ENCODE measurements at places on chromosomes 12 and 14.

- no peak for DNase-seq
Measured at GRCh38 chr12:115687094-115687493, 590.4 kb downstream of the MED13L start.

DNA sequence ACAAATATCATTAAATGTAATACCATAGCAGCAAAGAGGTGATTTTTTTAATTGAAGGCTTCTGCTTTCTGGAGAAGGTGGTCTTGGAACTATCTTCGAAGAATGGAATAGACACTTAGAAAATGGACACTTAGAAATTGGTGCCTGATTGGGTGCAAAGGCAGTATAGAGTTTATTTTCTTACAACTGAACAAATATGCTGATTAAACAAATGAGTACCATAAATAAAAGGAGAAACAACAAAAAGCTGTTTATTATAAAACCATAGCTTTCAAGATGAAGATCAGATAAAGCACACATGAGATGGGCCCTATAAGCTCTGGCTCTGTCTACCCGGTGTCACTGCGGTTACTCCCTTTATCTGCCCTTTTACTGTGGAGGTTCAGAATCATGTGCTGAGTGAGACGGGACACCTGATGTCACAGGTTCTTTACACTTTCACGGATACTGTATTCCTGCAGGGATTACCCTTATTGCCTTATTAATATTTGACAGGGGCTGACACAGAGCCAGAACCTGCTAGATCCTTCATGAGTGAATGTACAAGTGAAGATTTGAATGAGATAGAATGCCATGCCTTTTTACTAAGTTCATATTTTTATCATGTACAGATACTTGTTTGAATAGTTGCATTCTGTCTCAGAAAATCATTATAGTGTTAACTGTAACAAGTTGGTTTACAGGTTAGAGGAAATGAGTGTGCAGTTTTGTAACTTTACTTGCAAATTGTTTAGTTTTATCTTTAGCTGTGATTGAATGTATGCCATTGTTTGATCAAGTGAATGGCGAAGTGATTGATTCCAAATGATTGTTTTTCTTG lies 477.5 kb upstream of the RGS6 start:
- DNase-seq = no peak

DNA sequence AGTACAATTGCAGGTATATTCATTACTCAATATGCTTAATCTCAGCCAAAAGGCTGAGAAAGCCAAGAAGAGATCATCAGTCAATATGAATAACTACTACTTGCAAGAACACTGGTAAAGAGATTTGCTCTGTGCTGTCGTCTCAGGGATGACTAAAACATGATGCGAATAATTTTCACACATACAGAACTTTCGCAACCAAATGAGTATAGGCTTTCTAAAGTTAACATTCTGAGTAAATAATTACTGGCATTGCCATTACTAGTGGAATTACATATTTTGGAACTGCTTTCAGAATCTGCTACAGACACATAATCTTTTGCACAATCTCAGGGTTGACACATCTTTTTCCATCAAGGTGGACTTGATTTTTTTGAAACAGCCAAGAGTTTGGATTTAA lies 24.7 kb downstream of the NCKAP1L start:
- DNase-seq = no peak

DNA sequence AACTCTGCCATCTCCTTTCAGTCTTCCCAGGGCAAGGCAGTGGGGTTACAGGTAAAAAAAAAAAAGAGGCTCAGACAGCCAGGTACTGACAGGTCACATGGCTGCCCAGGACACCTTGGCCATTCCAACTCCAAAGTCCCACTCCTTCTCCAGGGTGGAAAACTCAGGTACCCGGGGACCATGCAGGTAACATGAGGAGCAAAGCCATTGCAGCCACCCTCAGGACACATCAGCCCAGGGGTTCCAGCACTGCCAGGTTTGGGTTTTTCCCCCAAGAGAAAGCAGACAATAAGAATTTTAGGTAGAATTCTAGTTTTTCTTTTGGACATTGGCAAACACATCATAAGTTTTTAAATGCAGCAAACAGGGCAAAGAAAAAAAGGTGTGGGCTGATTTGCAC lies 15.3 kb downstream of the FAM222A start:
- no peak for DNase-seq

GRCh38 chr14:91869556-91869955 lies 2.2 kb upstream of the TC2N start:
- DNase-seq = no peak

GRCh38 chr12:47274760-47275159 lies 195.0 kb upstream of the AMIGO2 start:
- DNase-seq = no peak

GRCh38 chr14:79842270-79842669 lies 369.0 kb downstream of the DIO2 start:
- DNase-seq = no peak

- no peak for DNase-seq
Measured at GRCh38 chr14:31843361-31844091, 233.6 kb upstream of the ARHGAP5 start.

- peak; percentile 82 for DNase-seq
Measured at GRCh38 chr12:3752096-3752709, 706 bp downstream of the CRACR2A start.

DNA sequence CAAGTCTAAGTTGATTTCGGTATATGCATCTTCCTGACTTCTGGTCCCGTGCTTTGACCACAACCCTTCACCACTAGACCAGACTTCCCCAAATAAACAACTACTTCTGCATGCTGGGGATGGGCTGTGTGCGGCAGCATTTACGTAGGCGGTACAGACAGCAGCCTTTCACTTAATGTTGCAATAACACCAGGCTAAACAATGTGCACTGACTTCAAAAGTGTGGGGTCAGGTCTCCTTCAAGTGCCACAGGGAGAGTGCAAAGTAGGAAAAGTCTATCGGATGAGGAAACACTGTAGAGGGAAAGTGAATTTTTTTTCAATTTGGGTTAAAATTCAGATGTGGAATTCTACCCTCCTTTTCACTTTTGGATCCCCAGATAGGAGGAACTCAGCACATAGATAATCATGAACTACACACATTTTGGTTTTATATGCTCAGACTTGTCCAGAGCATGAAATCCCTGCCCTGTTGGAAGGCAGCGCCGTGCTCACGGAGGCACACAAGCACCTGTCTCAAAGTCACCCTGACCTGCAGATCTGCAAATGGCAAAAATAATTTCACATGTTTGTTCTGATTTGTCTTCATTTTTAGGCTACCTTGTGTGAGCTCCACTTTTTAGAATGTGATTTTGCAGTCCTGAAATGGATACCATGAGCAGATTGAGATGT lies 3.6 kb upstream of the FOS start:
- DNase-seq = no peak

GRCh38 chr12:42639556-42639955 lies 50.0 kb upstream of the PRICKLE1 start:
- no peak for DNase-seq

DNA sequence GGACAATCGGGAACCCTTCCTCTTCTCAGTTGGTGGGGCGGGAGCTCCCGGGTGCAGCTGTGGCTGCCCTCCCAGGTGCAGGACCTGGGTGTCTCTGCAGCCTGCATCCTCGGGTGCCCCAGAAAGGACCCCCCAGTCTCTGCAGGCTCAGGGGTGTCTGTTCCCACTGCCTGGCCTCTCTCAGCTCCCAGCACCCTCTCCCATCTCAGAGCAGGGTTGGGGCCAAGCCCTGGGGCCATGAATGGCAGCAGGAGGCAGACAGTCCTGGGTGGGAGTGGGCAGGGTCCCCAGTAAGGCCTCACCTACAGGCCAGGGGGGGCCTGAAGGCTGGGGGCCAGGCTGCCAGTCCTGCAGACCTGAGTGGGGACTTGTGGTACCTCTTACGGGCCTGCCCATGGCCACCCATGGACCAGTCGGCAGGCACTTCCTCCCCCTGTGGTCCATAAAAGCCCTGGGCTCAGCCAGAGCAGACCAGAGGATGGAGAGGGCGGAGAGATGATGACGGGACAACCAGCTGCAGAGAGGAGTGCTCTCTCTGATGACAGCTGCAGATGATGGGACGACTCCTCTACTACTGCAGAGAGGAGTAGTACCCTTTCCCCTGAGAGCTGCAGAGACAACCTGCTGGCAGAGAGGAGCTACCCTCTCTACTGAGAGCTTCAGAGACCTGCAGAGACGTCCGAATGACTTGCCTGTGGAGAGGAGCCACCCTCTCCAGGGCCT lies 26.6 kb downstream of the TCHP start:
- DNase-seq = no peak

DNA sequence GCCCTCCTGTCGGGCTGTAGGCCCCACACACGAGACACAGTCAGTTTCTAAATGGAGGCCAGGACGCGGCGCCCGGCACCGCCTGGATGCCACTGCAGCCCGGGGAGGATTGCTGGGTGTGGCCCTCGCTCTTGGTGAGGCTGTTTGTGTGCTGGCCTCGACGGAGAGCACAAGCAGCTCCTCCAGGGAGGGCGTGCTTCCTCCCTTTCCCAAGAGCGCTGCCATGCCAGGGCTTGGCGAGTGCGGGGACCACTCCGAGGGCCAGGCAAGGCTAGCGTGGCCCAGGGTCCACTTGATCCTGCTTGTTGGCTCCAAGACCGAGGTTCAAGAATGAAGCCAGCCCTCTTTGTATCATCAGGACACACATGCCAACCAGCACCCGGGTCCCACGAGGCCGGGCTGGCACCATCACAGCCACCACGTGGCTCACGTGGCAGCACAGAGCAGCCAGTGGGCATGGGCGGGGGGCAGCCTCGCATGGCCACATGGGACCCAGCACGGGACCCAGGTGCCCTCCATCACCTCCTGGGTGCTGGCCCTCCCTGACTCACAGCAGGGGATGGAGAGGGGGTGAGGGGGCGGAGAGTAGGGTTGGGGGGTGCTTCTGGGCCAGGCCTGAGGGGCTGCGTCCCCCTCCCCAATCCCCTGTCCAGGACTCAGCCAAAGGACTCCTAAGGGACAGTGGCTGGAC lies 71.2 kb downstream of the NOC4L start:
- DNase-seq = no peak

DNA sequence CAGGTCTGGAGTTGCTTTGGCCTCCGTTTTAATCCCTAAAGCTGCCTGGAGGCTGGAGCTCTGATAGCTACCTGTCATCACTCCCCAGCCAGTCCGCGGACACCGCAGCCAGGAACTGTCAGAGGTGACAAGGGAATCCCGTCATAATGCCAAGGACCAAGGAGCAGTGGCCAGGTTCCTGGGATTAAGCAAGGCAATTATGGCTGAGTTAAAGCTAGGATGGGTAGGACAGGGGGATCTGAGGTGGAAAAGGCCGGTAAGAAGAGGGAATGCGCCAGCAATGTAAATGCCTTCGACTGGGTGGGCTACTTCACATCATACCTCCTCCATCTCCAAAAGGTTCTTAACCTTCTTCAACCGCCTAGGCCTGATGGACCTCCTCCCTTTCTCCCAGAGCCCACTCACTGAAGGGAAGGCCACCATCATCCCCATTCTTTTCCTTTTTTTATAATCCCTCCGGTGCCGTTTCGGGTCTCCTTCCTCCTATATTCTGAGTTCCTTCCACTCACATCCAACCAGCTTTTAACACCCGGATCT lies 1.9 kb downstream of the PPP1R3E start:
- peak; percentile 46 for DNase-seq

- DNase-seq = no peak
Measured at GRCh38 chr12:820336-820735, 68.0 kb downstream of the WNK1 start.

- peak; percentile 22 for DNase-seq
Measured at GRCh38 chr12:116881877-116882507, 751 bp upstream of the HRK start.

GRCh38 chr14:98754343-98755020 lies 517.5 kb downstream of the BCL11B start:
- no peak for DNase-seq

GRCh38 chr14:32825058-32825457 lies 113.6 kb upstream of the NPAS3 start:
- no peak for DNase-seq

GRCh38 chr12:109110988-109111495 lies 5.3 kb upstream of the ACACB start:
- peak; percentile 61 for DNase-seq
